ENCODE measurements at places on chromosomes 7 and 10. TPM values are rescaled to one million over a fixed set of nuclear protein-coding genes. Genes with fewer than 3 reads are reported as not detected.

DNA sequence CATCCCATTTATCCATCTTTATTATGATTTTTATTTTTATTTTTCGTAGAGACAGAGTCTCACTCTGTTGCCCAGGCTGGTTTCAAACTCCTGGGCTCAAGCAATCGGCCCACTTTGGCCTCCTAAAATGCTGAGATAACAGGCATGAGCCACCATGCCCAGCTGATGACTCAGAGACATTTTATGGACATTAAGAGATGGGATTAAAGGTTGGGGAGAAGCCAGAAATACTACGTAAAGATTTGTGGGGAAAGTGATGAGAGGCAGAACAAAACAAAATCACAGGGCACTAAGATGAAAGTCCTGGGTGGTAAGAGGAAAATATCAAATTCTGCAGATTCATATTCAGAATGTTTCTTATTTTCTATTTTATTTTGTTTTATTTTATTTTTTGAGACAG, 7.6 kb downstream of the WNT8B start:
- no peak for DNase-seq
- H3K4me3 ChIP-seq = no peak overlapping the region
- no peaks in the 10 kb centered on the region for H3K27me3 ChIP-seq

GRCh38 chr7:22856416-22856815, 33.8 kb upstream of the TOMM7 start:
- no peaks in the 10 kb centered on the region for H3K36me3 ChIP-seq
- DNase-seq = no peak
- H3K27me3 ChIP-seq = no peaks in the 10 kb centered on the region
- no peak overlapping the region for H3K27ac ChIP-seq
- peaks cover 3% of the 10 kb centered on the region for H3K4me1 ChIP-seq

DNA sequence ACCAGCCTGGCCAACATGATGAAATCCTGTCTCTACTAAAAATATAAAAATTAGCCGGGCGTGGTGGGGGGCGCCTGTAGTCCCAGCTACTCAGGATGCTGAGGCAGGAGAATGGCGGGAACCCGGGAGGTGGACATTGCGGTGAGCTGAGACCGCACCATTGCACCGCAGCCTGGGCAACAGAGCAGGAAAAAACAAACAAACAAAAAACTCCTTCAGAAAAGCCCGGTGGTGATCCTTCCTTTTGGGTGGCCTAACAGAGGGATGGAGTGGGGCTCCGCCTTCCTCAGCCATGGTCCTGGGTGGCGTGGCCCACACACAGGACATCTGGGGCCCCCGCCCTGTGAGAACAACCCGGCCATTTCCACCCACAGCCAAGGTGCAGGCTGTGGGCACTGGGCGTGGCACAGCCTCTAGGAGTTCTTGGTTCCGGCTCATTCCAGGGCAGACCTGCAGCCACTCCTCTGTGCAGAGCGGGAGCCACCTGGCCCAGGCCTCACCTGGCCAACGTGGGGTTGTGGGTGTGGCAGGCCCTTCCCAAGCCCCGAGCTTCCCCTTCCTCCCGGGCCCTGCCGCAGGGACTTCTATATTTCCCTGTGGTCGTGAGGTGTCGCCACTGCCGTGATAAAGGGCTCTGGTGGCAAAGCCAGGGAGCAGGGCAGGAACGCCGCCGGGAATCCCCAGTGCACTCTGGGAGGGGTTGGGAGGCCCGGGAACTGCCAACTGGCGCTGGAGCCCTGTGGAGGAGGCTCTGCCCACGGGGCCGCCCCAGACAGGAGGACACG, 37.6 kb downstream of the GET4 start:
- H3K4me1 ChIP-seq = peaks cover 3% of the 10 kb centered on the region
- no peaks in the 10 kb centered on the region for H3K36me3 ChIP-seq
- no peaks in the 10 kb centered on the region for H3K27me3 ChIP-seq
- H3K4me3 ChIP-seq = no peak overlapping the region
- no peak overlapping the region for H3K27ac ChIP-seq
- peak; percentile 53 for DNase-seq

The PDE6C gene
- not detected for total RNA-seq

DNA sequence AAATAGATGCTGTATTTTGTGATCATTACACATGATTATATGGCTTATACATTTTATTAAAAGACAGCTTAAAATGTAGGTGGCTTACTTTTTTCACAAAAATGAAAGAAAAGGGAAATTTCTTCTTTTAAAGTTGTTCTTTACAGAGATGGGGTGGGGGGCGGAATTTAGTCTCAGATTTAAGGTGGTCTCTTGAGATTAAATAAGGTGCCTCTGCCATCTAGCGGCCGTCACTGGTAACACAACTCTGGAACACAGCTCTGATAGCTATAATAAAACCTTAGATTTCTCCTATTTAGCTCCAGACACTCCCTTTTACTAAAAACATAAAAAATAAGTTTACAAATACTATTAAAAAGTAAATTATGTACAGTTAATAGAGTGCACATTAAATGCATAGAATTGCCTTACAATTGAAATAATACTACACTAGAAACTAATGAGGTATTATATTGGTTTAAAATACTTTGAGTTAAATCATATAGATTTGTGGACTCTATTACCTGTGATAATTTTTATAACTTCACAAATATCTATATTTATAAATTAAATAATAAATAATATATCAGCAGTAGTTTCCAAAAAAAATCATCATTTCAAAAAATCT, 210.9 kb downstream of the DGKB start:
- H3K36me3 ChIP-seq = no peaks in the 10 kb centered on the region
- no peaks in the 10 kb centered on the region for H3K27me3 ChIP-seq
- H3K27ac ChIP-seq = no peak overlapping the region
- H3K4me1 ChIP-seq = no peaks in the 10 kb centered on the region

DNA sequence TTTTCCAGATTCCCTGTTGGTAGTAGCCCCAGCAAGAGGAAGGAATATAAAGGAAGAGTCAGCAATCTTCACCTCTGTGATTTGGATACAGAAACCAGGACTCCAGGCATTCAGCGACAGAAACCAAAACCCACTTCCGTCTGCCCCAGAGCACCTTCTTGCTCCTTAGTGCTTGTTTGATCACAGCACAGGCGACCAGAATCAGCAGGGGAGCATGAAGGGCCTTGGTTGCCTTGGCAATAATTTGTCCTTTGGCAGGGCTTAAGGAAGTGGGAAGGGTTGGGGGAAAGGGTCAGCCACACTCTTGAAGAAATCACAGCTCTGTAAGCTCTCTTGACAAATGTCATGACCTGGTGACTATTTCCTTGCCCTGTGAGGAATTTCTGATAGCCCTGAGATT, 379.6 kb downstream of the OTUD1 start:
- no peak overlapping the region for H3K4me3 ChIP-seq
- H3K4me1 ChIP-seq = no peaks in the 10 kb centered on the region
- H3K27ac ChIP-seq = no peak overlapping the region
- H3K27me3 ChIP-seq = no peaks in the 10 kb centered on the region
- no peaks in the 10 kb centered on the region for H3K36me3 ChIP-seq

The PRLHR gene
- 0.12 TPM for total RNA-seq

The PPP1R9A gene
- 47.8 TPM for total RNA-seq

The TRRAP gene
- total RNA-seq = 119 TPM

- H3K27me3 ChIP-seq = no peaks in the 10 kb centered on the region
- no peaks in the 10 kb centered on the region for H3K36me3 ChIP-seq
- H3K27ac ChIP-seq = no peak overlapping the region
Observed at GRCh38 chr10:43961523-43962345, 313.1 kb upstream of the ZNF32 start.

- H3K27ac ChIP-seq = no peak overlapping the region
- peaks cover 2% of the 10 kb centered on the region for H3K4me1 ChIP-seq
- no peak overlapping the region for H3K4me3 ChIP-seq
- H3K36me3 ChIP-seq = no peaks in the 10 kb centered on the region
- DNase-seq = no peak
Observed at GRCh38 chr10:111384556-111384955, 307.7 kb downstream of the ADRA2A start.

The TRPV5 gene
- total RNA-seq = 1.4 TPM

GRCh38 chr7:18974803-18975202, 142.6 kb downstream of the TWIST1 start:
- no peak overlapping the region for H3K4me3 ChIP-seq
- no peak overlapping the region for H3K27ac ChIP-seq
- H3K36me3 ChIP-seq = no peaks in the 10 kb centered on the region
- H3K27me3 ChIP-seq = no peaks in the 10 kb centered on the region

DNA sequence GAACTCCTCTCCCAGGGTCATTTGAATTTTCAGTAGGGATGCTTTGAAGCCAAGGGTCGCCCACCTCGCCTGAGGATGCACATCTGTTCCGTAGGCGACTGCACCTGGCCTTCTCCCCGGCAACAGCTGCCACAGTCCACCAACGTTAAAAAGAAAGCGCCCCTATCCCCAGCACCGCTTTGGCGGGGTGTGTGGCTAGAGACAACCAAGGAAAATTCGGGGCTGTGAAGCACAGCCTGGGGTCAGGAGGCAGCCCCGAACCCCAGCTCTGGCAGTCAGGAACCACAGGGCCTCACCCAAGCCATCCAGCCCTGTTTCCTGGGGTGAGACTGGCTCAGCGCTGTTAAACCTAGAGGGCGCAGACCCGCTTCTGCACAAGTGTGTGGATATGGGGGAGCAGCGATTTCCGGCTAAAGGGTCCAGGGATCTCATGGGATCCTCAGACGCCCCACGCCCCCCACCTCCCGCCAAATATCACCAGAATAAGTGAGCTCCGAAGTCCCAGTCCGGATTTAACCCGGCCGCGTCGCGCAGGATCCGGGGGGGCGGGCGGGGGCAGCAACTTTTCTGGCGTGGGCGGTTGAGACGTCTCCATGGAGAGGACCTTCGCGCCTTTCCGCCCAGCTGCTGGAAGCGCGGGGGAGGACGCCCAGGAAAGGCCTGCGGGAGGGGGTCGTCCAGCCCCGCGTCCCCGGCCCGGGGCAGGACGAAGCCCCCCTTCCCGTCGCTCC, 822 bp downstream of the ZC3HAV1L start:
- peak overlapping the region; percentile 69 for H3K27ac ChIP-seq
- H3K36me3 ChIP-seq = no peaks in the 10 kb centered on the region
- H3K4me1 ChIP-seq = peaks cover 8% of the 10 kb centered on the region
- peak overlapping the region; percentile 72 for H3K4me3 ChIP-seq
- no peaks in the 10 kb centered on the region for H3K27me3 ChIP-seq
- DNase-seq = peak; percentile 49

DNA sequence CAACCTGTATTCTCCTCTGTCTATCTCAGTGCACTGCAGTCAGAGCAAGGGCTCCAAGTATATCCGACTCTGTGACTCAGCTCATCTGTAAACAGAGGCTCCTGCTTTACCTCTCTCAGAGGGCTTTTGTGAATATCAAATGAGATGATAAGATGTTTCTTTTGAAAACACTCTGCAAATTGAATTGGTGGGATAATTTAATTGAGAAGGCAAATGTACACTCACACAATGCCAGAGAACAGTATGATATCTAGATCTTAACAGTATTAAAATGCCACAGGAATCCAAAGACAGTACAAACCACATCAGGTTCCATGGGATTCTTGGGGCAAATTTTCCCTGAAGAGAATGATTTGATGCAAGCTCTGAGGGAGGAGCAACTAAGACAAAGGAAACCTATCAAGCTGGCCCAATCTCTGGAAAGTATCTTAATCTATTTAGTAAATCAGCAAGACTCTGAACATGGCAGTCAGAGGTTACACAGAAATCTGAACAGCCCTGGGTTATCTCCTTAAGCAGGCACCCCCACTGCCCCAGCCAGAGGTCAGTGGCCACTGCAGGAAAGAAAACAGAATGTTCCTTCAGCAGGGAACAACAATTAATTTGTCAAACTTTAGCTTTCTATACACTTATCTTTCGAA, 45.9 kb downstream of the DOCK4 start:
- DNase-seq = no peak
- H3K4me3 ChIP-seq = no peak overlapping the region
- H3K36me3 ChIP-seq = no peaks in the 10 kb centered on the region
- H3K27me3 ChIP-seq = no peaks in the 10 kb centered on the region
- peaks cover 12% of the 10 kb centered on the region for H3K4me1 ChIP-seq

GRCh38 chr7:129187681-129188371, 607 bp upstream of the SMO start:
- no peaks in the 10 kb centered on the region for H3K27me3 ChIP-seq
- no peak for DNase-seq
- peak overlapping the region; percentile 73 for H3K4me3 ChIP-seq
- no peaks in the 10 kb centered on the region for H3K4me1 ChIP-seq
- peak overlapping the region; percentile 77 for H3K27ac ChIP-seq

- H3K4me3 ChIP-seq = no peak overlapping the region
- no peak overlapping the region for H3K27ac ChIP-seq
- H3K27me3 ChIP-seq = no peaks in the 10 kb centered on the region
- no peaks in the 10 kb centered on the region for H3K4me1 ChIP-seq
- H3K36me3 ChIP-seq = no peaks in the 10 kb centered on the region
Observed at GRCh38 chr10:5467634-5468255, 31.6 kb downstream of the CALML5 start.

The CTTNBP2 gene
- 4.3 TPM for total RNA-seq

DNA sequence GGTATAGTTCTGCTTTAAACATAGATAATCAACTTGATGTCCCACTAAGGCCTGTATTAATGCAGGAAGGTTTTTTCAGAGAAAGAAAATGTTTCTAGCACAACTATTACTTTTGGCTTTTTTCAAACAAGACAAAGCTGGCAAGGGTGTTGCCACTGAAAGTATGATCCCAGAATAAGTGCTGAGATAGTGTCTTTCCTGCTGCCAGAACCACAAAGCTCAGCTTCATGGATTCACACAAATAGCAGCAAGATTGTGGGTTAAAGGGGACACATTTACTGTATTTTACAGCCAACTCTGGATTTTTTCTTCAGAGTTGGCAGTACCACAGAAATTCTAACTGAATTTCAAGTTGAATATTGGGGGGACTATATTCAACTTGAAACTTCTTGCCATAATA, 4.3 kb downstream of the NCOA4 start:
- no peak for DNase-seq
- H3K27me3 ChIP-seq = no peaks in the 10 kb centered on the region
- H3K4me1 ChIP-seq = peaks cover 48% of the 10 kb centered on the region
- no peaks in the 10 kb centered on the region for H3K36me3 ChIP-seq

- no peak for DNase-seq
- H3K27me3 ChIP-seq = no peaks in the 10 kb centered on the region
- H3K36me3 ChIP-seq = no peaks in the 10 kb centered on the region
- H3K4me1 ChIP-seq = no peaks in the 10 kb centered on the region
- H3K27ac ChIP-seq = no peak overlapping the region
- H3K4me3 ChIP-seq = no peak overlapping the region
Observed at GRCh38 chr7:131878777-131879176, 322.3 kb upstream of the PODXL start.

The CFAP43 gene
- total RNA-seq = 37.8 TPM

DNA sequence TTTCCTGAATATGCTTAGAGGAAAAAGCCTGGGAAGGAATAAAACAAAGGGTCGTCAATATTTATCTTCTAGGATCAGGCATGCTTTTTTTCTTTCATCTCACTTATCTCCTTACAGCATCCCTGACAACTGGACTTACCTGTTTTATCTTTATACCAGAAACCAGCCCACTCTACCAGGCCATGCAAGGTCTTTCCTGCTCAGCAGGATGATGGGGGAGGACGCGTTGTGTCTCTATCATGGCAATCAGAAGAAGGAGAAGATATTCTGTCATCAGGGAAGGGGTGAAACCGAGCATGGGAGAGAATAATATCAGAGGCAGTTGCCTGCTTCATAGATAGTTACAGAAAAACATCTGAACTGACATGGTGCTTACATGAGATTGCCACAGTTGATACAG, 445.6 kb downstream of the DPP6 start:
- H3K4me3 ChIP-seq = no peak overlapping the region
- H3K36me3 ChIP-seq = no peaks in the 10 kb centered on the region
- no peak overlapping the region for H3K27ac ChIP-seq
- H3K4me1 ChIP-seq = no peaks in the 10 kb centered on the region
- no peak for DNase-seq

The TACR2 gene
- 0.74 TPM for total RNA-seq

GRCh38 chr7:132723506-132724081, 147.3 kb upstream of the PLXNA4 start:
- H3K27me3 ChIP-seq = no peaks in the 10 kb centered on the region
- H3K36me3 ChIP-seq = no peaks in the 10 kb centered on the region
- no peak for DNase-seq
- H3K27ac ChIP-seq = no peak overlapping the region
- H3K4me1 ChIP-seq = no peaks in the 10 kb centered on the region
- H3K4me3 ChIP-seq = no peak overlapping the region
